B cell (primary cell): ENCODE measurements at places on chromosomes 6 and 20. TPM values are rescaled to one million over a fixed set of nuclear protein-coding genes. Genes with fewer than 3 reads are reported as not detected.

DNA sequence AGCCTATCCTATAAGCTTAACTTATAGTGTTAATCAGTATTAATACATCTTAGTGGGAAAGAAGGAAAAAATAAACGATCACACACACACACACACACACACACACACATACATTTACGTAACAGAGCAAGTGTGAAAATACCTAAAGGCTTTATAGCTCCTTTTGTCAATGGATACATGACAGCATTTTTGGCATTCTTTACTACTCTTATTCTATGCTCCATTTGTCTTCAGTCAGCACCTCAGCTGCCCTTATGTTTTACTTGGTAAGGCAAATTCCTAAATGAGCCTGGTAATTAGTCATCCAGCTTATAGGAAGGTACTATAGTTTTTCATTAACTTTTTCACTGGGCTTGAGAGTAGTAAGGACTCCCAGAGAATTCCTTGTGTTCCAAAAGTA is 25.1 kb upstream of the SLC17A3 start:
- H3K27me3 ChIP-seq, result no peaks in the 10 kb centered on the region
- H3K36me3 ChIP-seq, result no peaks in the 10 kb centered on the region
- no peak overlapping the region for H3K27ac ChIP-seq
- no peak overlapping the region for H3K4me3 ChIP-seq
- DNase-seq, result no peak

GRCh38 chr6:145319605-145320004 is 415.7 kb downstream of the EPM2A start:
- no peak overlapping the region for H3K4me3 ChIP-seq
- no peaks in the 10 kb centered on the region for H3K27me3 ChIP-seq
- H3K27ac ChIP-seq, result no peak overlapping the region
- H3K4me1 ChIP-seq, result no peaks in the 10 kb centered on the region
- DNase-seq, result no peak
- no peaks in the 10 kb centered on the region for H3K36me3 ChIP-seq

DNA sequence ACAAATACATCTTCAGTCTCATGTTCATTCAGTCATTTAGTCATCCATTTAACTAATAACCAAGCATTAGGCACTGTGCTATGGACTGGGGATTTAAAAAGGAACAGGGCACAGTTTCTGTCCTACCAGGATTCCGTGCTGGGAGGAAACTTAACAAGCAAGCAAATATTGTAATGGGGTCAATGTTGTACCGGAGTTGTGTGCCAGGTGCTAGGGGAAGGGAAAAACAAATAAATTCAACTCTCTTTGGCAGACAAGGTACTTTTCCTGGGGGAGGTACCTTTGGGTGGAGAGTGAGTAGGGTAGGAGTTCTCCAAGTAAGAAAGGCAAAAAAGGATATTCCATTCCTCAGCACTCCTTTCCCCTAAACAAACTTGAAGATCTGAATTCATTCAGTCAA is 90.3 kb downstream of the OLIG3 start:
- H3K4me3 ChIP-seq, result no peak overlapping the region
- no peak overlapping the region for H3K27ac ChIP-seq
- no peak for DNase-seq
- H3K4me1 ChIP-seq, result peaks cover 5% of the 10 kb centered on the region
- H3K36me3 ChIP-seq, result no peaks in the 10 kb centered on the region

- H3K27ac ChIP-seq, result no peak overlapping the region
- H3K36me3 ChIP-seq, result no peaks in the 10 kb centered on the region
- peak; percentile 2 for DNase-seq
- H3K4me3 ChIP-seq, result no peak overlapping the region
- H3K27me3 ChIP-seq, result peaks cover 74% of the 10 kb centered on the region
Observed at GRCh38 chr6:98840385-98840784, 6.0 kb downstream of the POU3F2 start.

- H3K27me3 ChIP-seq, result peaks cover 10% of the 10 kb centered on the region
- no peak overlapping the region for H3K4me3 ChIP-seq
- no peaks in the 10 kb centered on the region for H3K36me3 ChIP-seq
- no peak for DNase-seq
- H3K4me1 ChIP-seq, result peaks cover under 1% of the 10 kb centered on the region
- no peak overlapping the region for H3K27ac ChIP-seq
Observed at GRCh38 chr6:138226700-138227315, 8.5 kb upstream of the PBOV1 start.

DNA sequence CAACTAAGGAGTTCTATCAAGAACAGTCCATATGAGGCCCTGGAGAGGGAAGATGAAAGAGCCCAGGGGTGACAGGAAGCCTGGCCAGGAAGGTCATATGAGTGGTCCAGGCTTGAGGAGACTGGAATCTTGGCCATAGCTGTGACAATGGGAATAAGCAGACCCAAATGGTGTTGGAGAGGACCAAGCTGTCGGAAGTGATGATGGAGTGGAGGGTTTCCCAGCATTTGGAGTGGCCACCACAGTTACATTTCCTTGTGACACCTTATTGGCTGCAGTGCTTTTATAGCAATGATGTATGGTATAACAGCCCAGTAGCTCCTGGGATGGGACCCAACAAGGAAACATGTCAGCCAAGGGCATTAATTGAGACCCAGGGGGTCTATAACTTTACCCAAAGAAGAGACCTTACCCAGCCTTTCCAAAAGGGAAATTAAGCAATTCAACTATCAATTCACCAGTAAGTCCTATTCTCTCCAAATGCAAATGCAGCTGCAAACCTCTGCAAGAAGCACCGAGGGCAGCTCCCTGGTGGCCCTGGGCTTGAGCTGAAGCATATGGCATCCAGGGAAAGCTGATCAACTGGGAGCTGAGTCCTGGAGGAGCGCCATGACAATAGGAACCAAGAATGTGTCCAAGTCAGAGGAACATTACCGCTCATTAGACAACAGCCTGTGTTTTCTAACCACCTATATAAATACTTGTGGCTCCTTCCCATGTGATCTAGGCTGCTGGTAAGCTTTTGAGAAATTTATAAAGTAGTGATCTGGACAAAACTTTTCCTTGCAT is 219.4 kb downstream of the SOD2 start:
- H3K4me1 ChIP-seq, result peaks cover 1% of the 10 kb centered on the region
- no peak for DNase-seq
- no peak overlapping the region for H3K27ac ChIP-seq
- H3K4me3 ChIP-seq, result no peak overlapping the region

DNA sequence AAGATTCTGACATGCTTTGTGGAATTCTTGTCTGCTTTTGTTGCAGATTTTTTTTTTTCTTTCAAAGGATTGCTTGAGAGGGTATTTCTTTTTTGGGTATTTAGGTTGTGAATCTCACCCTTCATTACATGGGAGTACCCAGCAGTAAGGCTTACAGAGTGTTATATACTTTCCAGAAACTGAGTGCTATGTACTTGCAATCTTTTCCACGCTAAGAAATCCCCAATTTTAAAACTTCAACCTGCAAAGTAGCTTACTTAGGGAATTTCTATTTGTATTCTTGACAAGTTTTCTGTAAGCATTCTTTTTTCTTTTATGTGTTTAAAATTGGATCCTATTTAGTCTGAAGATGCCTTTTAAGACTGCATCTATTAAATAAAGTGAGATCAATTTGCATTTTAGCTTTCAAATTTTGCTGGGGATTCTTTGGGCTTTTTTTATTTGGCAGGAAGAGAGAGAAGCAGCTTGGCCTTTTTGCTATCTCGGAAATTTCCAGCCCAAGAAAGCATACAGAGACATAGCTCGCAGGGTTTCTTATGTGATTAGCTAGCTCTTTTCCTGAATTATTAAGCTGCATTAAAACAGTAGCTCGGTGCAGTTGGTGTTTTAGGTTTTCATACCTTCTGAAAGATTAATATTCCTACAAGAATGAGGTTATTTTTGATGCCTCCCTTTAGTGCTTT is 42.6 kb downstream of the KCNS1 start:
- H3K27ac ChIP-seq, result no peak overlapping the region
- peaks cover 4% of the 10 kb centered on the region for H3K36me3 ChIP-seq
- no peaks in the 10 kb centered on the region for H3K27me3 ChIP-seq
- no peak for DNase-seq
- no peak overlapping the region for H3K4me3 ChIP-seq

- peaks cover 4% of the 10 kb centered on the region for H3K27me3 ChIP-seq
- H3K4me3 ChIP-seq, result no peak overlapping the region
- no peaks in the 10 kb centered on the region for H3K36me3 ChIP-seq
- H3K27ac ChIP-seq, result no peak overlapping the region
Observed at GRCh38 chr6:45428727-45429126, 51.0 kb upstream of the SUPT3H start.

GRCh38 chr6:30615219-30615957 is 1.7 kb downstream of the PPP1R10 start:
- DNase-seq, result peak; percentile 71
- H3K27me3 ChIP-seq, result no peaks in the 10 kb centered on the region
- peak overlapping the region; percentile 99 for H3K27ac ChIP-seq
- peaks cover 4% of the 10 kb centered on the region for H3K36me3 ChIP-seq

- H3K4me3 ChIP-seq, result no peak overlapping the region
- H3K36me3 ChIP-seq, result no peaks in the 10 kb centered on the region
- H3K27ac ChIP-seq, result no peak overlapping the region
Observed at GRCh38 chr6:69105288-69105687, 470.2 kb downstream of the ADGRB3 start.

GRCh38 chr6:142551274-142551811 is 249.5 kb downstream of the ADGRG6 start:
- no peaks in the 10 kb centered on the region for H3K4me1 ChIP-seq
- H3K27me3 ChIP-seq, result no peaks in the 10 kb centered on the region
- no peak overlapping the region for H3K27ac ChIP-seq
- no peaks in the 10 kb centered on the region for H3K36me3 ChIP-seq

GRCh38 chr6:156992020-156992804 is 215.0 kb downstream of the ARID1B start:
- no peak for DNase-seq
- no peak overlapping the region for H3K4me3 ChIP-seq
- no peaks in the 10 kb centered on the region for H3K27me3 ChIP-seq
- no peak overlapping the region for H3K27ac ChIP-seq

DNA sequence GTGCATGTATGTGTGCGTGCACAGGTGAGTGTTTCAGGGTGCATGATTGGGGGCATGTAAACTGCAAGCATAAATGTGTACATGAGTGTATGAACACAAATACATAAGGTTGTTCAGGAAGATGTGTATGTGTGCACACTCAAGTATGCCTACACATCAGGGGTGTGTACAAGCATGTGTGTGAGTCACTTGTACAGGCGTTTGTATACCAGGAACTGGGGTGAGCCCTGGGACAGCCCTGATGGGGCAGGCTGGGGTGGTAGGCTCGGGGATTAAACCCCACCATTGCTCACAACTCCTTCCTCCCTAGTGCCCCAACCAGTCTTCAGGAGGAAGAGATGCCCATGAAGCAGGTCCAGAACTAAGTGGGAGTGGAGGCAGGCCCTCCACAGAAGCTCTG is 4.3 kb downstream of the CRIP3 start:
- no peak overlapping the region for H3K4me3 ChIP-seq
- H3K4me1 ChIP-seq, result peaks cover 19% of the 10 kb centered on the region
- no peak overlapping the region for H3K27ac ChIP-seq
- DNase-seq, result no peak
- H3K36me3 ChIP-seq, result peaks cover 2% of the 10 kb centered on the region

DNA sequence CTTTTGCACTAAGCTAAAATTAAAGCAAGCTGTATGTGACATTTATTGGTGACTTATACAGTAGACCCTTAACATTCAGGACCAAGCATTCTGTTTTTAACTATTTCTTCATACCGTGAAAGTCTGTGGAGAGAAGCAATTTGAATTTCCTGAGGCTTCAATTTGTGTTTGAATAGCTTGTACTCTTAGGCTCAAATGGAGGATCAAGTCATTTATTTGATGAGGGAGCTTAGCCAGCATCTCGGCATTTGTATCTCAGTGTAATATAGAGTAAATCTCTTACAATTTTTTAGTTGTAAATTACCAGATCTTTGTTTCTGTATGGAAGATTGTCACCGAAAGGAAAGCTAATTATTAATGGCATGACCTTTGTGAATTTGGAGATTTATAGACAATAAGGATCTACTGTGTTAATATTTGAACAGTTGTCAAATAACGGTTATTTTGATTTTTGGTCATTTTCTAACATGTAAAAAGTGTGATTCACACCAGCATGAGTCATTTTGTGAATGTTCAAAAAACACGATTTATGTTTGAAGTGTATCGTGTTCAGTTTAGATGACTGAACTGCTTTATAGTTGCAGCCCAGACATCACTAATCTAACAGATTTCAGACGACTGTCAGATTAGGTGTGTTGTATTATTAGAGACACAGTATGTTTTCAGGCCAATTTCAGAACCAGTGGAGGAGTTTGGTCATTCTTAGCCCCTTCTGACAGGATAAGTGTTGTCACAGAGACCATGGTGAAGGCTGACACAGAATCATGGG is 332.9 kb downstream of the CDKAL1 start:
- no peak overlapping the region for H3K4me3 ChIP-seq
- H3K4me1 ChIP-seq, result no peaks in the 10 kb centered on the region
- H3K36me3 ChIP-seq, result no peaks in the 10 kb centered on the region
- H3K27me3 ChIP-seq, result no peaks in the 10 kb centered on the region
- no peak for DNase-seq

DNA sequence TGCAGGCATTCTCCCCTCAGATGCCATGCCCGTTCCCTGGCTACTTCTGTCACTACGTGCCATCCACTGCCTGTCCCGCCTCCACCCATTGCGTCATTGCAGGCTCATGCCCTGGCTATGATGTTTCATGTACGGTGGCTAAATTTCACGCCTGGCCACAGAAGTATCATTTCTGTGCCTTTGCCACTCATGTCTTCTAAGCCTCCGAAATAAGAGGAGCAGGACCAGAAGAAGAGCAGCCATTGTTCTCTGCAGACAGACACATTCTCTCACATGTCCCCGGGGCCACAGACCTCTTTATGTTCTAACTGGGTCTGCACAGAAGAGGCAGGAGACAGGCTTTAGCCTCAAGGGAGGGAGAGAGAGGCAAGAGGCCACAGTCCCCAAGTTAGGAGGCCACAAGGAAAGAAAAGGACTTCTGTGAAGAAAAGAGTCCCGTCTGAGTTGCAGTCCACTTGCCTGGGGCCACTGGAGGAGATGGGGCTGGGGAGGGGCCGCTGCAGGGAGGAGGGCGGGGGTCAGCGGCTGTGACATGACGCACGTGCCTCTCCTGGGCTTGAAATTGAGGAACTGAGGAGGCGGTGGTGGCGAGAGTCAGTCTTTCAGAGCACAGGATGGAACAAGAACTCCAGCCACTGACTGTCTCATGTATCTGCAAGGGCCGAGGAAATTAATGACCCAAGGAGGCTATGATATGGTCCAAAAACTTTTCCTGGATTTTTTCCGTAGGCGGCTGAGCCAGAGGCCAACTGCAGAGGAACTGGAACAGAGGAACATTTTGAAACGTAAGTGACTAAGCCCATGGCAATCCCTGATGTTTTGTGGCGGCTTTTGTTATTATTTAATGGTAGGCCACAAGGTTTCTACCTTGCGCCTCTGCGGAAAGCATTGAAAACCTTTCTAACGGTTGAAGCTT is 55.9 kb downstream of the TBC1D7 start:
- H3K4me1 ChIP-seq, result peaks cover 59% of the 10 kb centered on the region
- DNase-seq, result peak; percentile 91
- H3K4me3 ChIP-seq, result peak overlapping the region; percentile 99
- H3K27me3 ChIP-seq, result no peaks in the 10 kb centered on the region
- H3K27ac ChIP-seq, result peak overlapping the region; percentile 94

COL19A1 gene
- 56.9 and 61.4 TPM in 2 replicates for total RNA-seq

CST7 gene
- total RNA-seq, result 0.56 and 0.94 TPM in 2 replicates

PI16 gene
- 1.1 and 1.4 TPM in 2 replicates for total RNA-seq

APOM gene
- total RNA-seq, result 2.6 and 3.6 TPM in 2 replicates

ARFGEF3 gene
- total RNA-seq, result not detected in 2 replicates

TUBB1 gene
- 0.15 and 0.22 TPM in 2 replicates for total RNA-seq

ZFP57 gene
- total RNA-seq, result 5.0 and 5.1 TPM in 2 replicates

SLC22A1 gene
- total RNA-seq, result 1.5 and 1.7 TPM in 2 replicates

RIMS4 gene
- not detected in 2 replicates for total RNA-seq

BHLHE23 gene
- not detected in 2 replicates for total RNA-seq
